ENCODE measurements at places on chromosomes 16 and 17.
A peak's percentile ranks its signal among the peaks of the same experiment; 100 is the strongest.

- DNase-seq, result no peak
Observed at GRCh38 chr17:62017912-62018311, 47.2 kb downstream of the MED13 start.

- no peak for DNase-seq
Observed at GRCh38 chr16:81337097-81337496, 22.3 kb downstream of the GAN start.

DNA sequence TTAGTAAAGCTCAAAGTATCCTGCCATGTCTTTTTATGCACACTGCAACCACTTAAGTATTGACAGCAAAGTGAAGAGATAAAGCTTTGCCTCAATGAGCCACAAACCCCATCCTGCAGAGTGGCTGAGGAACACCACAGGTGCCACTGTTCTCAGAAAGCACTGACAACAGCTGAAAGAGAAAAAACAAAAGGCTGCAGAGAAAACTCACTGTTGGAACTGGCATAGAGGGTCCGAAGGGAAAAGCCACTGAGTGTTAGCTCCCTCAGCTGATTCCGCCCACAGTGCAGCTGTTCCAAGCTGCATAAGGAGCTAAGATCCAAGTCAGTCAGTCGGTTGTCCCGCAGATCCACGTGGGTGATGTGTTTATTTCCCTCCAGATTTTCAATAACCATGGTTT, 48.3 kb downstream of the PHLPP2 start:
- no peak for DNase-seq

DNA sequence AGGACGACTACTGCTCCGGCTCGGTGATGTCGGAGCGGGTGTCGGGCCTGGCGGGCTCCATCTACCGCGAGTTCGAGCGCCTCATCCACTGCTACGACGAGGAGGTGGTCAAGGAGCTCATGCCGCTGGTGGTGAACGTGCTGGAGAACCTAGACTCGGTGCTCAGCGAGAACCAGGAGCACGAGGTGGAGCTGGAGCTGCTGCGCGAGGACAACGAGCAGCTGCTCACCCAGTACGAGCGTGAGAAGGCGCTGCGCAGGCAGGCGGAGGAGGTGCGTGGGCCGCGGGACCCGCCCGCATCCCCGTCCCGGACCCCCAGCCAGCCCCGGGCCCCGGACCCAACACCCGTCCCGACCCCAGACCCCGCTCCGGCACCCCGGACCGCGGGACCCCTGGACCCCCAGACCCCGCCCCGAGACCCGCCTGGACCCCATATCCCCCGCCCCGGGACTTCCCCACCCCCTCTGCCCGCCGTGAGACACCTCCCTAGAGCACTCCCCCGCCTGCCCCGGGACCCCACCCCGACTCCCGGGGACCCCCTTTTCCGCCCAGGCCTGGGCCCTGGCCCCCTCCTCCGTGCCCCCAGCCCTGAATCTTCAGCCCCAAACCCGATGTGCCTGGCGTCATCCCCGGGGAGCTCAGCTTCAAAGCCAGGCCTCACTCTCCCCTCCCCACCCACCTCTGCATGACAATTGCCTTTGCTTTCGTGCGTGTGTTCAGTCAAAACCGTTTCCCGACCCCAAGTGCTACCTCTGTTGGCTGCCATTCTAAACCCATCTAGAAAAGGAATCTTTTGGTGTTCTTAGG, 594 bp downstream of the MAPK8IP3 start:
- peak; percentile 54 for DNase-seq

GRCh38 chr17:75776386-75777295, 8.0 kb upstream of the UNK start:
- no peak for DNase-seq

GRCh38 chr16:47143677-47144558, at the start of gene NETO2:
NETO2 (minus strand) TSS chr16:47143945; CDS start chr16:47143612, 333 bp downstream.
- peak; percentile 76 for DNase-seq

- DNase-seq, result no peak
Observed at GRCh38 chr17:39304188-39304587, 78.4 kb upstream of the STAC2 start.

- no peak for DNase-seq
Observed at GRCh38 chr17:51908841-51909537, 249.5 kb downstream of the CA10 start.

GRCh38 chr16:4428500-4428899, 2.8 kb downstream of the DNAJA3 start:
- DNase-seq, result no peak

DNA sequence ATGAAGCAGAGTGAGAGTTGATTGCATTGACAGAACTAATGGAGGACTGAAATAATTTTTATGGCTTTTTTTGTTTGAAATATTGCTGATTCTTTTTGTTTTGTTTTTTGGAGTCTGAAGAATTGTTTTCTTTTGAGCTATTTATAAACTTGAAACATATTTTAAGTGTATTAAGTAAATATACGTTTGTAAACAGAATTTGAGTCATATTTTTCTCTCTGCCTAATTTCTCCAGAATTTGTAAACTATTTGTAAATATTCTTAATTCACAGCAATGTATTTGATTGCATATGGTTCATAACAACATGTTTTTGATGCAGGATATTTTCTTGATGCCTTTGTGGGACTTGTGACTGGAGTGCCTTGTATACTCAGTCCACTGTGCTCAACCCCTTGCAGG, 50.7 kb downstream of the SLFN11 start:
- DNase-seq, result no peak
